Vagina (tissue), 2 donors: ENCODE measurements at places on chromosomes 2 and 18.

DNA sequence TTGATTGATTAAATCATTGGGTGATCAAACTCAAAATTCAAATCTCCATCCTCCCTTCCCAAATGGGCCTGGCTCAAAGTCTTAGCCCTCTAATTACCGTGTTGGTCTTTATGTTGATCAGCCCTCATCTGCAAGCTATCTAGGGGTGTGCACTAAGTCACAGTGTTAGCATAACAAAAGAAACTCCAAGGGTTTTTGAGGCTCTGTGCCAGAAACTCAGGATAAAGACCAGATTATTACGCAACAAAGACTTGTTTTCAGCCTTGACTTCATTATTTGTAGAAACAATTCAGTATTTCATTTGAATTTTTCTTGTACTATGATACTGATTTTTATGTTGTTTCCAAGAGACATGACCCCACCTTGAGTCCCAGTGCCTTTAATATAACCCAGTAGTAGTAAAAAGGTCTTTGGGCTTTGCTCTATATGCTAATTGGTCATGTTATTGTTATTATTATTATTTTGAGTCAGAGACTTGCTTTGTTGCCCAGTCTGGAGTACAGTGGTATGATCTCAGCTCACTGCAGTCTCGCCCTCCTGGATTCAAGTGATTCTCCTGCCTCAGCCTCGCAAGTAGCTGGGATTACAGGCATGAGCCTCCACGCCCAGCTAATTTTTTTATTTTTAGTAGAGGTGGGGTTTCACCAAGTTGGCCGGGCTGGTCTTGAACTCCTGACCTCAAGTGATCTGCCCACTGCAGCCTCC is 13.9 kb downstream of the PSMD14 start:
- no peak for DNase-seq

GRCh38 chr2:105909215-105909614 is 164.5 kb downstream of the NCK2 start:
- no peak for DNase-seq

- no peak for DNase-seq
Observed at GRCh38 chr2:109660046-109660860, 46.1 kb downstream of the SOWAHC start.

DNA sequence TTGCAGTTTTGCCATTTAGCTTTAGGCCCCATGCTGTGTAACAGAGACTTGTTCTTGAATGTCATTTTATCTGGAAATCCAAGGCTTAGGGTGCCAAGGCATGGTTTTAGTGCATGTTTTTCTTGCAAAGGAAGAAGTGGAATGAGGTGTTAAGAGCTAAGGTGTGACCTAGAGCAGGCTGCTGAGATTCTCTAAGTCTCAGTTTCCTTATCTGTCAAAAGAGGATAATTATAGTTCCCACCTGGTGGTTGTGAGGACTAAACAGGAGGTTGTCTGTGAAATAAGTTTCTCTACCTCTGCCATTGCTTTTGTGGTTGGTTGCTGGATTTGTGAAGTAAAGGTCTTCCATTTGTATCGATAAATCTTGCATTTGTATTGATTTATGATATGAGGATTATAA is 82.0 kb downstream of the TANC1 start:
- no peak for DNase-seq

DNA sequence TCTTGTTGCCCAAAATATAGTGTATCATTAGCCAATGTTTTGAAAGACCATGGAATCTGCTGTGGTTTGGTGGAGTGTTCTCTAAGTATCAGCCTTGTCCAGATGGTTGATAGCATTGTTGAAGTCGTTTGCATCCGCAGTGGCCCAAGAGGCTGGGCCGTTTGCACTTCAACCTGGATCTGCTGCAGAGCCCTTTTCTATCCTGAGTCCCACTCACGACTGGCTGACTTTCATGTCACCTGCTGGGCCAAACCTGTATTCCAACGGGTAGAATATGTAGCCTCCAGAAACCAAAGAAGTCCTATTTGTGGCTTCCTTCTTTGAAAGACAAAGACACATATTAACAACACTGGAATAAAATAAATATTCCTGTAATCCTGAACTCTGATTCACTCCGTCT is 1154.1 kb downstream of the RPIA start:
- DNase-seq, result no peak

DNA sequence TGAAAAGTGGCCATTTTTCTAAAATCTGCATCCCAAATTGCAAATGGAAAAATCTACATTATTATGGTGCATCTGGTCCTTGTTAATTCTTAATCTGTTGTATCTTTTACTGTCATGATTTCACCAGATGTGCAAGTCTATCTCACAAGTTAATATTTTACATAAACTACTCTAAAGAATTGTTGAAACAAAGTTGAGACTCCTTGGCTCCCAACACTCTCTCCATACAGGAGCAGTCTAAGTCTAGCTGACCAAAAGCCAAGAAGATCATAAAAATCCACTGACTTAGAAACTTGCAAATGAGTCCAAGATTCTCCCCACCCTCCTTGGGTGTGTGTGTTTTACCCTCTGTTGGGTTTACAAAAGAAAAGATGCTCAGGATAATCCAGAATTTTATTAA is 85.1 kb downstream of the NCKAP5 start:
- DNase-seq, result no peak
